ENCODE measurements at places on chromosomes 2 and 18.

DNA sequence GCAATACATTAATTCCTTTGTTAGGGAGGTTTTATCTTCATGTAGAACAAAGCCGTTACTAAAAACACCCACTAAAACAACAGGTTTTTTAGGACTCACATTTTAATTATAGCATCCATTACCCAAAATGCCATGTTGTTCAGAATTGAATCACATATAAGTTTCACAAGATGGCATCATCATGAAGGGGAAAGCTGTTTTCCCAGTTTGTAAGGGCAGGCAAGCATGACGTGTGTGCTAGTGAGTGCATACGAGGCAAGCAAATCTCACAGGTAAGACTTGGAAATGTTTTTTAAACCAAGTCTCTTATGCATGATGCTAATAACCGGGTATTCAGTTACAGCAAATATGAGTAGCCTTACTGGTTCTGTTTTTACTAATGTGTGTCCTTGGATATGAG lies 111.8 kb upstream of the NFATC1 start:
- no peak for DNase-seq

DNA sequence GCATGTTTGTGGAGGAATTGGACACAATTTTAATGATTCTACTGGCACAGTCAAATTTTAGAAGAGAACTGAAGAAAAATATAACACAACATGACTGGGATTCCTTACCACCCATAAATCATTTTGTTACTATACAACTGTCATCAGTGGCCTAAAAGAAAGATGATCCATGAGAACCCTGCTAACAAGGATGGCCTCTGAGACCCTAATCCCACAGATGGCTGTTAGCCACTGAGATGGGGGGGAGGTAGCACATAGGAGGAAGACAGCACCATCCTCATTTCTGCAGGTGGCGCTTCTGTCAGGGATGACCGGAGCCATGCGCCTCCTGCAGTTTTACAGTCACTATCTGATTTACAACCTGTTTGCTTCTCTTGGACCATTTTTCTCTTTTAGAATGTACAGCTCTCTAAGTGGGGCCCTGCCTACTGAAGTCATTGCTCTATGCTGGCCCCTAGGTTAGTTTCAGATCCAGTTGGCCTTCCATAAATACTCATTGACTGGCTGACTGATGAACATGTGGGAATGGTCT lies 279.8 kb downstream of the NAPG start:
- no peak for DNase-seq

DNA sequence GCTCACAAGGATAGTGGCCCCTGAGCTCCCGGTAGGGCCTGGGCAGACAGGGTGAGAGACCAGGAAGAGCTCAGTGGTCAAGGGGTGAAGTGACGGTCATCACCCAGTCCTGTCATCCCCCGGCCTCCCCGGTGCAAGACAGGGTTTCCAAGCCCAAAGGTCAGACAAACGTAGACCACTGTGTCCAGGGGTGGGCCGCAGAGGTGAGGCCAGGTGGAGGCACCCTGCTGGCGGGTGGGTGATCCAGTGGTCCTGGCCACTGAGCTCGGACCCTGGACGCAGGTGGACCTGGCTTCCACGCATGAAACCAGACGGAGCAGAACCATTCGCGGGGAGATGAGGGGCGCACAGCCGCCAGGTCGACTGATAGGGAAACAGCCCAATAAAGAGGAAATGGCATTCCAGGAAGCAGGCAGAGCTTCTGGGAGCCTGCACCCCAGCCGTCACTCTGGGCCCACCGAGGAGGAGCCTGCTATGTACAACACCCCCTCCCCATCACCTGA lies 14.4 kb upstream of the SNED1 start:
- no peak for DNase-seq

DNA sequence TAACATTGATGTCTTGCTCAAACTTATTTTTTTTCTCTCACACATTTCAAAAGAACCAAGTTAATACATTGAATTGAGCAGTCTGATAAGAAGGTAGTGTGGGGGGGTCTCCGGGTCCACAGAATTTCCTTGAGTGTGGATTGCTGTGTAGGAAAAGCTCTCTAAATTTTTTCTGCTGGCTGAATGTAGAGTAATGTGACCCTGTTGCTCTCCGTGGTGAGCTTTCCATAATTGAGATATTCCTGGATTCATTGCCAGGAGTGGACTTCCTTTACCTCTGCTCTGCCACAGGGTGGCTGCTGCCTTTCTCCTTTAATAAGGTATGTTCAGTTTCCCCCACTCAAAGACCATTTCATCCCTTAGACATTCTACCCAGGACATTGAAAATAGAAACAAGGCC lies 50.9 kb downstream of the PKP4 start:
- DNase-seq = no peak

DNA sequence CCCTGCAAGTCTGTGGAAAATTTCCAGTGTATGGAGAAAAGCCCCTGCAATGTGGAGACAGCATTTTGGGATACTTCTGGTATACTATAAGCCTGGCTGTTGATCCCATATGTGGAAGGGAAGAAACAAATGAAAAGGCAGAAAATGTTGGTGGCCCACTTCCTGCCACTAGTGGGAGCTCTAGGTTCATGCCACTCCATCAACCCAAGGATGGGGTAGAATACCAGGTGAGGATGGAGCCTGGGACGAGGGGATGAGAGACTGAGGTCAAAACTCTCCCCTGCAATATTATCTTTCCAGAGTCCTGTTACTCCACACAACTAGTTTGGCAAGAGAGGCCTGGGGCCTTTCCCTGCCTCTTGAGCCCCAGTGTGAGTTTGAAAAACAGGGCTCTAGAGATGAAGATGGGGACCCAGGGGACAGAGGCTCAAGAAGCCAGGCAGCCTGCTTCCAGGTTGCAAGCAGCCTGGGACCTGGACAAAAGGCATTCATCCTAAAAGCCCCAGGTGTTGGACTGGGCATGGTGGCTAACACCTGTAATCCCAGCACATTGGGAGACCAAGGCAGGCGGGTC lies 31.9 kb downstream of the BMP10 start:
- DNase-seq = no peak

- peak; percentile 14 for DNase-seq
Observed at GRCh38 chr2:50777954-50778353, 254.0 kb downstream of the NRXN1 start.

GRCh38 chr2:137255990-137256389 lies 490.6 kb downstream of the THSD7B start:
- no peak for DNase-seq

DNA sequence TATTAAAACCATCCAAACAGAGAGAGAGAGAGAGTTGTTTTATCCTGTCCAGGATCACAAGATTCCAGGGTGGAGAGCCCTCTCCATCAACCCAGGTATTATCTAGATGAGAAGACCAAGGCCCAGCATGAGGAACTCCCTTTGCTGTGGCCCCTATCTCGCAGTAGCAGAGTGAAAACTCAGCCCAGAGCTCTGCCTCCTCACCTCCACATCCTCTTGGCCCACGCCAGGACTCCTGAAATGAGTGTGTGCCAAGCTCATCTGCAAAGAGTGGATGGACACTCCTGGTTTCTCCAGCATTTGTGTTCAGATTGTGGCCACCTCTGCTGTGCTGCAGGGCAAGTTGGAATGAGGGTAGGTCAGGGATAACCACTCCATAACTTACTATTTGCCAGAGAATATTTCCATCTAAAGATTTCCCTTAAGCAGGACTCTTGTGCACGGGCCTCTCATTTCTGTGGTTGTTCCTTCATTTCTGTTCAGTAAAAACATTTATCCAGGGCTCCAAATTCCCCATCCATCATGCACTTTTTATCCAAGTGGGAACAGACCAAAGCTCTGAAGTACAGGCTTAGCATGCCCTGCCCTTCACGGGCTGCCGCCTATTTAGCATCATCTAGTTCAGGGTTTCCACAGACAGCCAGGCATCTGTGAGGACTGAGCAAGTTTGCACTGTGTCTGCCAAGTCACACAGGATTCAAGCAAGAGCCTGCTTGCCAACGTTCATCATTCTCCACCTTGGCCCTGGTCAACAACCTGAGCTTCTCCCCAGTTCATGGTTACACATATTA lies 583.2 kb upstream of the ID2 start:
- no peak for DNase-seq

DNA sequence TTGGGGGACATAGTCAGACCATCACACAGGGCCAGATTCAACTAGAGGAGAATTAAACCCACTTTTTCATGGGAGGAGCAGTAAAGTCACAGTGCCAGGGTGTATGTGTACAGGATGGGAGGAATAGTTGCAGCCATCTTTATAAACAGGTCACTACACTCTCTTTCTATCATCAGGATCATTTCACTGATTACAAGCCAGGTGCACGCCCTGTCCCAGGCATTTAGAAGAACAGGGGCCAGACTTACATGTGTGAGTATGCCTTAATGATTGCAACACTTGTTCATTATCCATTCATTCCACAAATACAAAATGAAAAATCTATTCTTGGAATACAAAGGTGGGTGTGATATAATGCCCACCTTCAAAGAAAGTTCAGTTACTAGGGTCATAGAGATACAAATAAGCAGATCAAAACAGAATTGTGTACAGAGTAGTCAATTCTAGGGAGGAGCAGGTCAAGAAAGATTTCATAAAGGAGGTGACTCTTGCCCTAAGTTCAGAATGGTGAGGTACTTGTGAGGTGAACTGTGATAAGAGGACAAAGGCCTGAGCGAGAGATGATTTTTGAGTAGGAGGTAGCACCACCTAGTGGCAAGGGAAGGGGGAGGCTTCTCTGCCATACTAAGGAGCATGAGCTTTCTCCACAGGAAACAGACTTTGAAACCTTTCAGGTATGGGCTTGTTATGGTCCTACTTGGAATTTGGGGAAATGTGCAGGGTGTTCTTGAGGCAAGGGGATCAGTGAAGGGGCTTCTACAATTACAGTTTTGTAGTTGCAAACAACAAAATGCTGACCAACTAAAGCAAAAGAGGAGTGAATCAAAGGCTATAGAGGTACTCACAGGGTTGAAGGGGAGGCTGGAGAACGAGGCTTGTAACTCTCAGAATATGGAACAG lies 156.3 kb downstream of the SUCLG1 start:
- peak; percentile 61 for DNase-seq

DNA sequence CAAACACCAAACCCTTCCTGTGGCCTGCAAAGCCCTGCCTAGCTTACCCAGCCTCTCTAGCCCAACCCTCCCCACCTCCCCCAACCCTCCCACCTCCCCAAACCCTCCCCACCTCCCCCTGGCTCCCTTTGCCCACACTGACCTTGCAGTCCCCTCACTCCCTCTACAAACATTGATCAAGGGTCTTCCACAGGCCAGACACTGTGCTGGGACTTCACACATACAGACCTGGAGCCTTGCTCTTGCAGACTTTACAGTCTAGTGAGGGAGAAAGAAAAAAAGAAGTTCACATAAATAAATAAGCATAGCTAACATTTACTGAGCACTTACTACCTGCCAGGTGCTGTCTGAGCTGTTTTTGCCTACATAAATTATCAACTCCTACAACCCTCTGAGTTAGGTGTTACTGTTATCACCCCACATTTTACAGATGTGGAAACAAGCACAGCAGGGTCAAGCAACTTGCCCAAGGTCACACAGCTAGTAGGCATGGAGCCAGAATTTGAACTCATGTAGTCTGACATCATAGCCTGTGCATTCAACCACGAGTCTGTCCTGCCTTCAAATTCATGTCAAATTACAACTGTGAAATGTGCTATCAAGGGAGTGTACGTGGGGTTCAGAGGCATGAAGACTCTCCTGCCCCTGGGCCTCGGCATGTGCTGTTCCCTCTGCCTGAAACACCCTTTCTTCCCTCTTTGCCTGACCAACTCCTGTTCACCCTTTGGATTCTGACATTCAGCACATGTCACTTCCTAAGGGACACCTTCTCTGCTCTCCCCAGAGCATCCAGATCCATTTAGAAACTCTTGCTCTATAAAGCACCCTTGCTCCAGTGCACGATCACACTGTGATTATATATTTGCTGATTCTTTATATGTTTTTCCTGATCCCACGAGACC lies 209.9 kb downstream of the TNS1 start:
- no peak for DNase-seq

- no peak for DNase-seq
Observed at GRCh38 chr2:76825140-76825970, 696.8 kb downstream of the LRRTM4 start.

All from NCI-H510A treated with DMSO at 0.1 percent for 48 hours (cell line).